NCI-H1436 treated with DMSO at 0.1 percent for 48 hours (cell line): ENCODE measurements at places on chromosomes 7 and 10.

GRCh38 chr7:155259866-155260497 is 37.7 kb upstream of the INSIG1 start:
- no peak for DNase-seq

DNA sequence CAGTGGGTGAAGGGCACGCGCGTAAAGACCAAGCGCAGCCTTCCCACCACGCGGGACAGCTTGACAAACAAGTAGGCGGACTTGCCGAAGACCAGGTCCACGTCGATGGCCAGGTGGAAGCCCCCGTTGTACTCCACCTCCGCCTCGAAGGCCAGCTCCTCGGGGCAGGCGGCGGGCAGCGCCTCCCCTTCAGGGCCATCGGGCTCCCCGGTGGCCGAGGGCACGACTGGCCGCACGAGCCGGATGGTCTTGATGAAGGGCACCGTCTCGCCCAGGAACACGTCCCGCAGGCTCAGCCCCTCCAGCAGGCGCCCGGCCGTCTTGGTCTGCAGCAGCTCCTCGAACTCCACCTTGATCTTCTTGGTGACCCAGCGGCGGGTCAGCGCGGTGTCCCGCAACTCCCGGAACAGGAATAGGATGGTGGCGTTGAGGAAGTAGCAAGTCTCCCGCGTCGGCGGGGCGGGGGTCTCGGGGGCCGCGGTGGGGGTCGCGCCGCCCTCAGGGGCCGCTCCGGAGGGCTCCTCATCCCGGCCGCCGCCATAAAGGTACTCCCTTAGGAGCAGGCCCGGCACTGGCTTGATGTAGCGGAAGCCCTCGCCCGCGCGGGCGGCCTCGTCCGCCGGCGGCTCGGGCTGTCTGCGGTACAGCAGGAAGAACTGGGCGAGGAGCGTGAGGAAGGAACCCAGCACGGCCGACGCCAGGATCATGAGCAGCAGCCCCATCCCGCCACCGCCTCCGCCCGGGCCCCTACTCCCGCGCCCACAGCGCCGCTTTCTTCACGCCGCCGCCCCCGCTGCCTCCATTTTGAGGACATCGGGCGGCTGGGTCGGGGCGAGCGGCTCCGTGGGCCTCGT is 507 bp downstream of the PDZD8 start:
- no peak for DNase-seq

GRCh38 chr7:134771889-134772288 is 7.5 kb upstream of the CALD1 start:
- DNase-seq: no peak

DNA sequence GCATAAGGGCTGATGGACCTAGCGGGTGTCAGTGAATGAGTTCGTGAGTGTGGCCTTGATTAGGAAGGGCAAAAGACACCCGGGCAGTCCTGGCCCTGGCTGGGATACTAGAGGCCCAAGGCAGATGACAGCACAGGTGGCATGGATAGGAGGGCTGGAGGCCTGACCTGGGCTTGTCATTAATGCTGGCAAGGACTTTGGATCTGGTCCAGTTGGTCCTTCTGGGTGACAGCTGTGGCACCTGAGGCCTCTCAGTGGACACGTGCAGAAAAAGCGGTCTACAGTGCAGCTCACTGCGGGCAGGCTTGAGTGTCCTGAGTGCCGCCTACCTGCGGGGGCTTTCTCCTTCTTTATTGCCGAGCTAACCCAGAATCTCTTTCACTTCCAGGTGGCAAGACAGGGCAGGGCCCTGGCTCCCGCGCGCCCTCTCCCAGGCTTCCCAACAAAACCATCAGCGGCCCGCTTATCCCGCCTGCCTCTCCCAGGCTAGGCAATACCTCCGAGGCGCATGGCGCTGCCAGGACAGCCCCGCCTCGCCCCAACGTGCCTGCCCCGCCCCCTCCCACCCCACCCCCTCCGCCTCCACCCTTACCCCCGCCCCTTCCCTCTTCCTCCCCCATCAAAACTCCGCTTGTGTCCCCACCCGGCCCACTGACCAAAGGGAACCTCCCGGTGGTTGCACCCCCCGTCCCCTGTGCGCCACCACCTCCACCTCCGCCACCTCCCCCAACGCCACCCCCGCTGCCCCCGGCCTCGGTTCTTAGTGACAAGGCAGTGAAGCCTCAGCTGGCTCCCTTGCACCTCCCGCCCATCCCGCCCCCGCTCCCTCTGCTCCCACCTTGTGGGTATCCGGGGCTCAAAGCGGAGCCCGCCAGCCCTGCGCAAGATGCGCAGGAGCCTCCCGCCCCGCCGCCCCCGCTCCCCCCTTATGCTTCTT is 77.4 kb downstream of the WIPF3 start:
- DNase-seq: no peak

- DNase-seq: no peak
These were observed 29.2 kb downstream of the IQUB start for GRCh38 chr7:123505221-123505620.

DNA sequence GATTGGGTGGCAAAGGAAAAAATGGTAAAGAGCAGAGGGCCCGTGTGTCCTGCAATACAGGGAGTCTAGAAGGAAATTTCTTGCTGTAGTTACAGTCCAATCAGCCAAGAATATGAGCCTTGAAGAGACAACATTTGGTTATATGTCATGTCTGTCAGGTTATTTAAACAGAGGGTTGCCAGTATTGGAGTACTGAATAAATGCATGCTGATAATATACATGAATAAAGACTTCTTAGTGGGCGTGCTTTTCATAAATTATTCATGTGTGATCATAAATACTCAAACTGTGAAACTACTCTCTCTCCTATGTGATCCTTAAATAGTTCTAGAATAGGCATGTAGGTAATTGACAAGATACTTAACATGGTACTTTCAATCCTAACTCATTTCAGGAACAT is 249.0 kb downstream of the CRPPA start:
- no peak for DNase-seq

DNA sequence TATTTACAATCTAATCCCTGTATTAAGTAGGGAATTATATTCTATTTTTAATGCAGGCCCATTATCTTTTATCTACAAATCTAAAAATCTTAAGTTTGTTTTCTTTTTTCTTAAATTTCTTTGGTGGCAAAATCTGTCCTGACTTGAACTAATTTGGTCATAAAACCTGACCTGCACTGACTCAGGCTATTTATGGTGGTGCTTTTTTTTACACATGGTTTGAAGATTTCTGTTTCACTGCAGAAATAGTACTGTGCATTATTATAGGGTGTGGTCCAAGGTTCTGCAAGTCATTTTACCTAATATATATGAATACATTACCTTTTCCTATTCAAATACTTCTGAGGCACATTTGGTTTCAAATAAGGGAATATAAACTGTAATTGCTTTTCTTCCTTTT is 137.0 kb downstream of the CD36 start:
- no peak for DNase-seq

DNA sequence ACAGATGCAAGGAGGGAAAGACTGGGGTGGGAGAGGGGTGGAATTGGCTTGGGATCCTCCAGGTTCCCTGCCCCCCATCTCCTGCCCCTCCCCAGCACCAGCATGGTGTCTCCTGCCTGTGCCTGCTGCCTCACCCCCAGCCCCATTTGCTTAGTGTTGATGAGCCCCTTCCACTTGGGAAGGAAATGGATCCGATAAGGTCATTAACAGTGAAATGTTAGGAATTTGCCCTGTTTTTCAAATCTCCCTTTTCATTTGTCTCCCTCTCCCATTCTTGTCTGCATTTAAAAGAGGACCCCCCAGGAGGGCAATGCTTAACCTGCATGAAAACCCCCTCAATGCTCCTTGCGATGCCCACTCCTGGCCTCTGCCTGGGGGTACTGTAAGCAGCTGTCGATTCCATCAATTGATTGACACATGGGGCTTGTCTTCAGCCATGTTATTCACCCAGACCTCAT is 51.5 kb downstream of the HK1 start:
- no peak for DNase-seq

DNA sequence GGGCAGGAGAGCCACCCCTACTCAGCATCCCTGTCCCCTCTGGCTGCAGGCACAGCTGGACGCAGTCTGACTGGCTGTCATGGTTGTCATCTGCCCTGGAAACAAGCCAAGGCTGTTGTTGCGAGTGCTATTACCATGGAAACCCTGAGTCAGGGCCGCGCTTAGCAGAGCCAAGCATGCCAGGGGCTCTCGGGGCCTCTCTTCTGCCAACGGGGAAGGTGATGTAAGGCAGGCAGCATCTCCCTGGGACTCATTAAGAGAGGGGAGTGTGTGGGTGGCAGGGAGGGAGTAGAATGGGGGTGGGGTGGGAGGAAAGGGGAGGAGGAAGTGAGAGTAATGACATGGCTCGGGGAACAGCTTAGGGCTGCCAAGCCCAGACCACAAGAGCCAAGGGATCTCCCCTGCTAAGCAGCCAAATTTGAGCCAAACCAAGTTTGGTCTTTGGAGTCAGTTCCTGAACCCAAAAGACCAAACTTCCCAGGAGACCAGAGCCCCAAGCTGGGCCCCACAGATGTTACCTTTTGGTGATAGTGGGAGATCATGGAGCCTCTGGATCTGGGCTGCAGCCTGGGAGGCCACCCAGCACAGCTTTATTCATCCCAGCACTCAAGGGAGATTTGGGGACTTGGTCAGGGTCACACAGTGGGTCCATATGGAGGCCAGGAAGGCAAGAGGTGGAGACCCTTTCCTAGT is 67.6 kb downstream of the TMEM130 start:
- DNase-seq: peak; percentile 26

- DNase-seq: no peak
These were observed 57.8 kb downstream of the LUC7L2 start for GRCh38 chr7:139417478-139417877.

- no peak for DNase-seq
These were observed 84.0 kb upstream of the ANLN start for GRCh38 chr7:36305648-36306047.

- no peak for DNase-seq
These were observed 26.5 kb upstream of the RHOBTB1 start for GRCh38 chr10:60970526-60970925.

GRCh38 chr7:158272509-158273137 is 315.0 kb downstream of the PTPRN2 start:
- no peak for DNase-seq

- DNase-seq: no peak
These were observed 41.7 kb upstream of the OPALIN start for GRCh38 chr10:96400465-96400864.

- no peak for DNase-seq
These were observed 28.2 kb downstream of the ADK start for GRCh38 chr10:74179111-74179710.

DNA sequence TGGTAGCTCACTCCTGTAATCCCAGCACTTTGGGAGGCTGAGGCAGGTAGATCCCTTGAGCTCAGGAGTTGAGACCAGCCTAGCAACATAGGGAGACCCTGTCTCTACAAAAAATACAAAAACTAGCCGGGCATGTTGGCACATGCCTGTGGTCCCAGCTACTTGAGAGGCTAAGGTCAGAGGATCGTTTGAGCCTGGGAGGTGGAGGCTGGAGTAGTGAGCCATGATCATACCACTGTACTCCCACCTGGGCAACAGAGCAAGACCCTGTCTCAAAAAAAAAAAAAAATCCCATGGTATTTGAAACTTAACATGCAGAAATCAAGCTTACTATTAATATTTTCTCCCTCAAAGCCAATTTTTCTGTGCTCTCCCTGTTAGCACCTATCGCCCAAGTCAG is 5.9 kb downstream of the SFXN2 start:
- DNase-seq: no peak

GRCh38 chr10:97585439-97585811 is 1.2 kb downstream of the HOGA1 start:
- no peak for DNase-seq

GRCh38 chr7:88546808-88547207 is 212.7 kb upstream of the ZNF804B start:
- DNase-seq: no peak
